ENCODE measurements at places on chromosomes 6 and 20.

GRCh38 chr6:169500688-169501087 is 201.1 kb downstream of the WDR27 start:
- DNase-seq, result no peak

DNA sequence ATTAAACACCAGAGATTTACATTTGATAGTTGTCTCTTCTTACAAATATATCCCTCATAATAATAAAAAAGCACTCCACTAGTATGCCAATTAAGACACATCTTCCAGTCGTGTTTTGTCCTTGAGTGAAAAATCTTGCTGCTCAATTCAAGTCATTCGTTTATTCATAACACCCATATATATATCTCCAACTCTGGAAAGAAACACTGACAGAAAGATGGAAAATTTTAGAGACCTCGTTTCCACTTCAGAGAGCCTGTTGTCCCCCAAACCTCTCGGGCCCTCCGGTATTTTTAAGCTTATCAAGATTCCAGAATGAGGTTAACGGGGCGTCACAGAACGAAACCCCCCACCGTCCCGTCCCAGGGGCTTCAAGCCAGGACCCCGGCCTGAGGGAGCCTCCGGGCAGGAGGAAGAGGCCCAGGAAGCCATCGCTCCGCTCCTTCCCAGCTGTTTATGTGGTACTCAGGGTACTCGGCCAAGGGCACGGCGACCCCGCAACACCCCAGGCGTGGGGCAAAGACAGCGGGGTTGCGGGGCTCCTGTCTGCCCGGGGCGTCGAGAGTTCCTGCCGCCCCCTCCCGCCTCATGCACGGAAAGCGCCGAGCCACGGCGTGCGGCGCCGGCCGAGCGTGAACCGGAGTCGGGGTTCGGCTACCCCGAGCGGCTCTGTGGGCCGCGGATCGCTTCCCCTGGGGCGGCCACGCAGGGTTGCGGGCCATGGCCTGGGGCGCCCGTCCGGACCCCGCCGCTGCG is 623 bp upstream of the SNX9 start:
- DNase-seq, result no peak

- no peak for DNase-seq
These were observed 15.9 kb downstream of the TOP1 start for GRCh38 chr20:41044409-41045062.

DNA sequence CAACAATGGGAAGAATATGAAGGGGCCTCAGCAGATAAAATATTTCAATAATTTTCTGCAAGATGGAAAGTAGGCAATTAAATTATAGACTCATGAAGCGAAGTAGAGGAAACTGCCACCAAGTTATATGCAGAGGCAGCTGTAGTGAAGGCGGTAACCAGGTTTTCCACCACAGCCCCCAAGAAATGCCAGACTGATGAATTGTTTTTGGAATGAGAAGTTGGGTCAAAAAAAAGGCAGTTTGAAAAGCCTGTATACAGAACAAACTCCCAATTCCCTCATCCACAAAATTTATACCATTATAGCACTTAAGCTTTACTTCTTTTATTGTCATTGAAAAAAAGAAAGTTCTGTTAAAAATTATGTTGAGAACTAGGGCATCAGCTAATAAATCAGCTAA is 45.3 kb downstream of the ELOVL4 start:
- DNase-seq, result no peak

DNA sequence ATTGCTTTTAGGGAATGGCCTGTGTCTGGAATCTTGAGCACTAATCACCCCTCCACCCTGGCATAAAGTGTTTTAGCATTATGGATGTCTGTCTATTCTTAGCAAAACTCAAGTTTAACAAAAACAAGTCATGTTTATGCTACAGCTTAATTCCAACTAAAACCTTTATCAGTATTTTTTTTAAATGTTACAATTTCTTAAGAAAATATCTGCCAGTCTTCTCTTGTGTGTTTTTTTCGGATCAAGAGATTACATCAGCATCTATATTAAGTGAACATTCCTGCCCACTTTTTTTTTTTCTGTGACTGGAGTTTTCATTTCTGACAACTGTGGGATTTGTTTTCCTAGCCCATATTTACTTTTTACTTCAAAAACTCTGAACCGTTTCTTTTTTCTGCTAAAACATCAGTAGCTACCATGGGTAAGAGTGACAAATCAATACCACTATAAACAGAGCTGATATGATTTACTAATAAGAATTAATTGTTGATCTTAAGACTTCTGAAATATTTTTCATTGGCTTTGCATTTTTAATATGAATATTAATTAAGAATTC is 94.3 kb downstream of the EDN1 start:
- no peak for DNase-seq
